Osteoblast (primary cell): ENCODE measurements at places on chromosomes 5 and 9. TPM values are rescaled to one million over a fixed set of nuclear protein-coding genes. Genes with fewer than 3 reads are reported as not detected.

GRCh38 chr9:123735376-123735775 is 194.6 kb downstream of the DENND1A start:
- DNase-seq: no peak

DNA sequence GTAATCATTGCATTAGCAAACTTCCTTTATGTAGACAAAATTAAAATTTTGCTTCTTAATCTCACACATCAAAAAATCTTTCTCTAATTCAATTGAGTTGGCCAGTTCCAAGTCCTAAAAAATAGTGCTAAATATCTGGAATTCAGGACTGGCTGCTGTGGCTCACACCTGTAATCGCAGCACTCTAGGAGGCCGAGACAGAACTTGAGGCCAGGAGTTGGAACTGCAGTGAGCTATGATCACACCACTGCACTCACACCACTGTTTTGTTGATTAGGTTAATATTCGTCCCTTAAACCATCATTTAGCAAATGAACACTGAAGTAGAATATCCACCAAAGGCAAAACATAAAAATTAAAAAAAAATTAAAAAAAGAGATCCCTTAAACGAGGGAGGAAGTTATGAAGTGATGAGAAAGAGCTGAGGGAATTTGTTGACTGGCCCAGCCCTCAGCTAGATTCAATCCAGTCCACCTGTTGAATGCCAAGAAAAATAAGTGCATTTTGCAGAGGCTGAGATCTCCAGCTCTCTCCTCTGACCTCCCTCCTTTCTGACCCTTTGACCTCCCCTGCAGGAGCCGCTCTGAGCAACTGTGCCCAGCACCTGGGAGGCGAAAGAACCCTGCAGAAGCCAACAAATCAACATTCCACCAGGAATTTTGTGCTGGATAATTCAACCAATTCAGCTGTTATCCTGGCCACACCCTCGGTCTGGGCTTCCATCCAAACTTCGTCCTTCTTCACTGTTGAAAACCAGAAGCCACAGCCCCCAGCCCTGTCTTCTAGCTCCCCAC is 96.8 kb downstream of the OR2K2 start:
- peak; percentile 13 for DNase-seq

Gene NCS1
- total RNA-seq: 43.0 and 49.9 TPM in 2 replicates

- no peak for DNase-seq
Measured at GRCh38 chr5:39933061-39933460, 508.3 kb upstream of the DAB2 start.

GRCh38 chr9:101689039-101689438 is 49.4 kb downstream of the GRIN3A start:
- no peak for DNase-seq

Gene DDX46
- 20.6 and 26.8 TPM in 2 replicates for total RNA-seq

GRCh38 chr5:177450667-177451424 is 4.2 kb downstream of the PRR7 start:
- no peak for DNase-seq

GRCh38 chr9:125633116-125633745 is 73.8 kb downstream of the MAPKAP1 start:
- no peak for DNase-seq

Gene EIF4EBP3
- 3.8 and 4.7 TPM in 2 replicates for total RNA-seq

DNA sequence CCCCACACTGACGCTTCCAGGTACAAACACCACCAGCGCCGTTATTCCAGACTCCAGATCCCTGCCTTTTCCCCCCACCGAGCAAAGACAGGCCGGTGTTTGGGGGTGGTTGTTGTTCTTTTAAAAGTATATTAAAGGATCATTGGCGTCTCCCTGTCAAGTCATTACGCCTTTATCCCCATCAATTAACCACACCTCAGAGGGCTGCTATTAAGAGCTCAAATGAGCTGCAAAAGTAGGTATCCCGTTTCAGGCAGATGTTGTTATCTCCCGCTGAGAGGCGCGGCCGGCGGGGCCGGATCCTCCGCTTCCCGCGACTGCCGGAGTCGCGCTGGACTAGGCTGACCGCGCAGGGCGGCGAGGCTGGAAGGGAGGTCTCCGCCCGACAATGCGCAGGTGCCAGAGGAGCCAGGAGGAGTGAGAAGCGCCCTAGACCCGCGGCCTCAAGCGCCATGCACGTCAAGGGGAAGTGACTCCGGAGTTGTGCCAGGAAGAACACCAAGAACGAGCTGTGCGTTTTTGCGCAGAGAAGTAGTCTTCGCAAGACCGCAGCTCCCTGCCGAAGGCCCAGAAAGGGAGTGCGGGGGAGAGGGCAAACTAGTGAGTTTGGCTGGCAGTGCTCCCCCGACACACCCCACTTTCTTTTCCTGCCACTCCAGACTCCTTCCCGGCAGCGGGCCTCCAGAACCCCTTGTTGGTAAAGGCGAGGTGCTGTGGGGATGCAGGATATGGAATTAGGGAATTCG is 8.2 kb downstream of the NR2F1-AS1 start:
- peak; percentile 78 for DNase-seq

GRCh38 chr9:133795049-133795448 is 56.9 kb upstream of the SARDH start:
- no peak for DNase-seq

Gene CCIN
- total RNA-seq: 1.2 and 2.2 TPM in 2 replicates

DNA sequence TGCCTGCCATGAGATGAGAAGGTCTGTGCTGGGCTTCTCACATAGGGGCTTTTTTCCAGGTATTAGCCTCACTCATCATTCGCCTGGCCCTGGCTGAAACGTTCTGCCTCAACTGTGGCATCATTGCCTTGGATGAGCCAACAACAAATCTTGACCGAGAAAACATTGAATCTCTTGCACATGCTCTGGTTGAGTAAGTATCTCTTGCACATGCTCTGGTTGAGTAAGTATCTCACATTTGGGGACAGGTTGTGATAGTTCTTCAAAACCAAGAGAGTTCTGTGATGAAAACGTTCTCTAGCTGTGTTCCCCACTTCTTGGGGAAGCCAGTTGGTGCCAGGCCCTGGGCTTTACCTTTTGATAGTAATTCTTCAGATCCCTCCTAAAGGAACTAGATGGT is 17.4 kb upstream of the IL13 start:
- no peak for DNase-seq

Gene CNTNAP3B
- 15.0 and 30.8 TPM in 2 replicates for total RNA-seq

Gene RNF183
- total RNA-seq: not detected in 2 replicates

Gene ENTPD2
- not detected in 2 replicates for total RNA-seq

Gene IRX1
- total RNA-seq: 1.4 and 3.2 TPM in 2 replicates

DNA sequence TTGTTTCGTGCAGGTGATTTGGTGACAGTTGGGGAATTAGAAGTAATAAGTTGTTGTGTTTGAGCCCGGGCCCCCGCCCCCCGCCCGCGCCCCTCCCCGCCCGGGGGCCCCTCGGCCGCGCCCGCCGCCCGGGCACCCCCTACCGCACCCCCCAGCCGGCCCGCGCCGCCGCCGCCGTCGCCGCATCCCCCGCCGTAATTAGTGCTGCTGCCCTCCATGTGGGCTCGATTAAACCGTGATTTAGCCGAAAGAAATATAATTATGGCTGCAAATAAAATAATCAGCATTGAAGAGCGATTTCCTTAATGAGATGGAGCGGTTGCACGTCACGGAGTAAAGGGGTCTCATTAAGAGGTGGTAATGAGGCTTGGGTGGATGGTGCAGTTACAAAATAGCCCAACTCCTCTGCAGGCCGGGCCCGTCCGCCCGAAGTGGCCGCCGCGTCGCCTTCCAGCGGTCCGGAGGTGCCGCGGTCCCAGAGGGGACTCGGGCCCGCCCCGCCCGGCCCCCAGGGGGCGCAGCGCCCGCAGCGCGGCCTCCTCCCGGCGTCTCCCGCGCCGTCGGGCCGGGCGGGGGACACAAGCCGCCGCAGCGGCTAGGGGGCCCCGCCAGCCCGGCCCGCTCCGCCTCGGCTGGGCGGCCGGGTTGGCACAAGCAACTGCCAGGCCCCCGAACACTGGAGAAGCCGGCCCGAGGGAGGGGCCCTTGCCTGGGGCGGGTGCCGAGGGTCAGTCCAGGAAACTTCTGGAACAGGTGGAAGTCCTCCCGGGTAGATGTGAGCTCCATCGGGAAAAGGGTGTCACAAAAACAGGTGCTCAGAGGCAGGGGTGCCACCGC is 6.9 kb upstream of the OTP start:
- peak; percentile 93 for DNase-seq

GRCh38 chr9:96186591-96187011 is 115.4 kb downstream of the HSD17B3 start:
- DNase-seq: peak; percentile 86

DNA sequence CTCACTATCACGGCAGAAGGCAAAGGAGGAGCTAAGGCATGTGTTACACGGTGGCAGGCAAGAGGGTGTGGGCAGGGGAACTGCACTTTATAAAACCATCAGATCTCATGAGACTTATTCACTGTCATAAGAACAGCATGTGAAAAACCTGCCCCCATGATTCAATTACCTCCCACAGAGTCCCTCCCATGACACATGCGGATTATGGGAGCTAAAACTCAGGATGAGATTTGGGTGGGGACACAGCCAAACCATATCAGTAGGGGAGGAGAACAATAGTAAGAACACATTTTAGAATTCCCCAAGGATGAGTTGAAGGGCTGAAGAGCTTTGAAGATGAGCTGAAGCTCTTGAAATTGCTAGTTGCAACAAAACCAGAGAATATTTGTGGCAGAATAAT is 287.9 kb downstream of the SMARCA2 start:
- DNase-seq: no peak

GRCh38 chr5:72784129-72784528 is 32.3 kb upstream of the TNPO1 start:
- DNase-seq: no peak

- DNase-seq: no peak
Measured at GRCh38 chr9:1096155-1096964, 46.2 kb downstream of the DMRT2 start.

Gene SH3RF2
- total RNA-seq: 2.9 and 4.0 TPM in 2 replicates

- DNase-seq: no peak
Measured at GRCh38 chr5:159936686-159937329, 20.5 kb downstream of the ADRA1B start.

Gene SLC36A3
- not detected in 2 replicates for total RNA-seq

GRCh38 chr9:126198854-126199253 is 127.8 kb upstream of the MVB12B start:
- no peak for DNase-seq

Gene LCN1
- not detected in 2 replicates for total RNA-seq

Gene PCDHGB3
- total RNA-seq: 6.2 and 8.0 TPM in 2 replicates

- DNase-seq: no peak
Measured at GRCh38 chr9:109383356-109383755, 62.5 kb upstream of the EPB41L4B start.

DNA sequence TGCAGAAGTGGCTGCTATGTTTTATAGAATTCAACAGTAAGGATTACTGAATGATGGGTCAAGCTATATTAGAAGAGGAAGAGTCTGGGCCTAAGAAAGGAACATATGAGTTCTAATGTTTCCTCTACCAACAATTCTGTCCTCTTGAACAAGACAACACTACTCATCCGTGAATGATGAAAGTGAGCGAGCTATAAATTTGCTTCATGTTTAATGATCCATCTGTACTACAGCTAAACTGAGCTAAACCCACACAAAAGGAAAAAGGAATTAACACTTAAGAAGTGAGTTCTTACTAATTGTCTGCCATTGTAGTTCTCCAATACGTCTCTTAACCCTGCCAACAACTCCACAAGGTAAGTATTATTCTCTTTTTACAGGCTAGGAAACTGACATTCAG is 204.4 kb downstream of the GLIS3 start:
- DNase-seq: no peak

Gene DRD1
- under 0.01 TPM in 1 of 2 replicates, not detected in the other for total RNA-seq

Gene SPINK1
- total RNA-seq: not detected in 2 replicates

- no peak for DNase-seq
Measured at GRCh38 chr5:169719360-169720314, 82.6 kb downstream of the DOCK2 start.

DNA sequence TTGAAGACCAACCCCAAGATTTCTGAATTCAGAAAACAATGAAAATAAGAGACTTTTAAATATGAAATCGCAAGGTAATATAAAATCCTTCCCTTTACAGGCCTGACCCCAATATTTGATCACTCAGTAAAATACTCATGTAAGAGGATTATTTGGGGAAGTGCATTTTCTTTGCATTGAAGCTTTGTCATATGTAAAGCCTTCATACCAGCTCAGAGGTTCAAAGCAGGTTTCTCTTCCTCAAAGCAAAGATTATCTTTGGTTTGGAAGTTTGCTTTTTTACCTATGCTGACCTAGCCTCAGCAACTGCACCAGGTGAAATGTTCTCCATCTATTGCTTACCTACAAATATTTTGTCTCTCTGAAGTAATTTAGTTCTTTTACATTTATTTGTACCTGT is 106.5 kb upstream of the PARP8 start:
- DNase-seq: no peak

DNA sequence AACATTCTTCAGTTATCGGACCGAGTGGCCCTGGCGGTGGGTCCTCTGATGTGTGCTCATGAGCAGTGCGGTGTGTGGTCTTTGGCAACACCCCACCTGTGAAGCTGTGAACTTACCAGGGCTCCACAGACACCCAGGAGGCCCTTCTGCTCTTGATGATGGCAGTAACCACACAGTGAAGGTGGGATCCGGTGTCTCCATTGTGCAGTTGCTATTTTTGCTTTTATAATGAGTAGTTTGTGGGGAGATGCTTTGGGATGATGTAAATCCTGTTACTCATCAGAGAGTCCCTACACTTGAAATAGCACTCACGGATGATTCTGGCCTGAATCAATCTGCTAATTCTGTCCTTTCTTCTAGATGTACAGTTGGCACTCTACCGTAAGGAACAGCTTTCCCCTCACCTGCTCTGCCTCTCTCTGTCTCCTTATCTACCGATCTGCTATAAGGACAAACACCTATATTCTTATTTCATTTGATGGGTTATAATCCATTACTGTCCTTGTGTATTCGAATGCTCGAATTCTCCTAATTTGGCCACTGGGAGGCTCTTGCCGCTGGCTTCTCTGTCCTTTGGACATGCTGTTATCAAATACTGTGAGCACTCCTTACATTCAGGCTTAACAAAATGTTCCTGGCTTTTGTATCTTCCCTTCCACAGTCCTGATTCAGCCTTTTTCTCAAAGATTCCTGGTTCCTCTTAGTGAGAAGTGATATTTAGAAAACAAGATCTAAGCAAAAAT is 20.2 kb downstream of the ATPSCKMT start:
- DNase-seq: peak; percentile 85

DNA sequence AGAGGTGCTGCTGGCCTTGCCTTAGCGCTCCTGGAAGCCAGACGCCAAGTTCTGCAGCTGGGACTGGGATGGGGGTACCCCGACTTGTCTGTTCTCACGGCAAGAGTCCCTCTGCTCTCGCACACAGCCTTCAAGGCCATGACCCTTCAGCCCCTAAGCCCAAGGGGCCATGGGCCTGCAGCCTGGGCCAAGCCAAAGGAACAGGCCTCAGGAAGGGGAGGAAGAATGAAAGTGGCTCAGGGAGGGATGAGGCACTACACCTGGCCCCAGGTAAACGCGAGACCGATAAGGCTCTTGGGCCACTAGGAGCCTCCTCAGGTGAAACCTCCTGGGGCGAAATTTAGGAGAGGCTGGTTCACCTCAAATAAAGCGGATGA is 3.9 kb downstream of the EBF1 start:
- peak; percentile 84 for DNase-seq

Gene PCA3
- under 0.01 and 0.36 TPM in 2 replicates for total RNA-seq

Gene PTPN3
- total RNA-seq: 2.9 TPM in 2 replicates

GRCh38 chr9:125747765-125748445 is 732 bp downstream of the PBX3 start:
- DNase-seq: peak; percentile 90

- no peak for DNase-seq
Measured at GRCh38 chr5:24059006-24059405, 551.6 kb downstream of the PRDM9 start.

GRCh38 chr5:55429221-55429612 is 105.5 kb downstream of the PLPP1 start:
- DNase-seq: no peak

- DNase-seq: peak; percentile 79
Measured at GRCh38 chr9:89605465-89606048, 745 bp downstream of the GADD45G start.

Gene PCDHB11
- total RNA-seq: 1.1 and 1.8 TPM in 2 replicates

- no peak for DNase-seq
Measured at GRCh38 chr5:396531-396961, 46.4 kb upstream of the EXOC3 start.
